ENCODE measurements at places on chromosomes 7 and 10. TPM values are rescaled to one million over a fixed set of nuclear protein-coding genes. Genes with fewer than 3 reads are reported as not detected.

DNA sequence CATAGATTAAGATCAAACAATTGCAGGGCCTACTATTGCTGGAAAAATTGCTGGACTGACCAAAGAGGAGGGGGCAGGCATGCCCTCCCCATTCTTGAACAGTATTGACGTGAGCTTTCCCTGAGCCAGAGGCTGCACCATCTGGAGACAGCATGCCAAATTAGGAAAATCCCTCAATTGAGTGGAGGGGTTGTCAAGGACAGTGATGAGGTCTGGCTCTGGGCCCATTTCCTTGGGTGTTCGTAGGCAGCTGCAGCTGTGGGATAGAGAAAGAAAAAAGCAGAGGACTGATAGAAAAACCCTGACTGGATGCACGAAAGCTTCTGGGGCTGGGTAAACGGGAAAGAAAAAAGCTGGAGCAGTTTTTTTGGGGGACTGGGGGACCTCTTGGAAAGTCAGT lies 22.8 kb upstream of the ORC5 start:
- H3K4me3 ChIP-seq, result no peak overlapping the region
- no peak for DNase-seq
- H3K4me1 ChIP-seq, result peaks cover 7% of the 10 kb centered on the region

DNA sequence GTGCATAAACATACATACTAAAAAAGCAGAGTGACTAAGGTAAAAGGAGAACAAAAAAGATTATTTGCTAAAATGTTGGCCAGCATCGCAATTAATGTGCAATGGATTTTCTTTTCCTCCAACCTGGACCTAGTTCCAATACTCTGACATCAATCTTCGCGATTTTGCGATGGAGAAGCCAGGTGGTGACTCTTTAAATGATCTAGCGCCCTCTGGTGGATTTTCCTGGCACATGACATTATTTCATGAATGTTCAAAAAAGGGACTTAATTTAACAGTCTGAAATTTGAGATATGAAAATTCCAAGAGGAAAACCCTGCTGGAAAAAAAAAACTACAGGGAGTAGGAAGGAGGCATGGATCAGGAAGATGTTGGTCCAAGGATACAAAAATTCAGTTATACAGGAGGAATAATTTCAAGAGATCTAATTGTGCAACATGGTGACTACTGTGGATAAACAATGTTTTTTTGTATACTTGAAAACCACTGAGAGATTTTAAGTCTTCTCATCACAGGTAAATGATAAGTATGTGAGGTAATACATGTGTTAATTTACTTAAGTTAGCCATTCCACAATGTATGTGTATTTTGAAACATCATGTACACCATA lies 4.3 kb upstream of the KCNMA1 start:
- no peaks in the 10 kb centered on the region for H3K4me1 ChIP-seq
- no peaks in the 10 kb centered on the region for H3K36me3 ChIP-seq
- peaks cover 30% of the 10 kb centered on the region for H3K27me3 ChIP-seq
- no peak overlapping the region for H3K27ac ChIP-seq
- peak; percentile 21 for DNase-seq
- H3K4me3 ChIP-seq, result no peak overlapping the region

Gene OR2A1
- total RNA-seq, result not detected

GRCh38 chr10:131660427-131660826 lies 240.4 kb upstream of the PPP2R2D start:
- no peak overlapping the region for H3K4me3 ChIP-seq
- no peaks in the 10 kb centered on the region for H3K4me1 ChIP-seq
- H3K36me3 ChIP-seq, result no peaks in the 10 kb centered on the region

GRCh38 chr10:78985973-78986818 lies 82.6 kb upstream of the ZMIZ1 start:
- H3K4me1 ChIP-seq, result no peaks in the 10 kb centered on the region
- peaks cover 10% of the 10 kb centered on the region for H3K27me3 ChIP-seq
- H3K4me3 ChIP-seq, result no peak overlapping the region
- H3K36me3 ChIP-seq, result no peaks in the 10 kb centered on the region
- H3K27ac ChIP-seq, result no peak overlapping the region

DNA sequence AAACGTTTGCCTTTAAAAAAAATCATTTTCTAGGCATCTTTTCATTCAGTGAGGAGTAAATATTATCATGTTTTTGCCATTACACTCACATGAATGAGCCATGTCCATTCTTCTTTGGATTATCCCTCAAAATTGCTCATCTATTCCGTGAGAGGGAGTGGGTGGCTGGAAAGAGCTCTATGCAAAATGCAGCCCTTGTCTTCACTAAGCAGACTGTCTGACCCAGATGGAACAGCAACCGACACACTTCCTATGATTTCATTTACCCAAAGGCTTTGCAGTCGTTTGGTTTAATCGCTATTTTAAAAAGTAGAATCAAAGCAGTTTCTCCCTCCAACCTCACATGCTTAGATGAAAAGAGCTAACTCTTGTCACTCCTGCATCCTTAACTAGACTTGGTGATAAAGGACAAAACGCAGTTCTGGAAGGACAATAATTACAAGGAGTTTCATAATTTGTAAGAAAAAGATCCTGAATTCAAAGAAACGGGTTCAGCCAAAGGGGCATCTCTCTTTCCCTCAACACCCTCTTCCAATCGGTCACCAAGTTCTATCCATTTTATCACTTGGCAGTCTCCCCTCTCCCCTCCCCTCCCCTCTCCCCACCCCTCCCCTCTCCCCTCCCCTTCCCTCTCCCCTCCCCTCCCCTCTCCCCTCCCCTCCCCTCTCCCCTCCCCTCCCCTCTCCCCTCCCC lies 198.1 kb upstream of the STK17A start:
- H3K4me1 ChIP-seq, result no peaks in the 10 kb centered on the region
- DNase-seq, result no peak
- no peak overlapping the region for H3K27ac ChIP-seq
- no peaks in the 10 kb centered on the region for H3K27me3 ChIP-seq
- H3K36me3 ChIP-seq, result no peaks in the 10 kb centered on the region

DNA sequence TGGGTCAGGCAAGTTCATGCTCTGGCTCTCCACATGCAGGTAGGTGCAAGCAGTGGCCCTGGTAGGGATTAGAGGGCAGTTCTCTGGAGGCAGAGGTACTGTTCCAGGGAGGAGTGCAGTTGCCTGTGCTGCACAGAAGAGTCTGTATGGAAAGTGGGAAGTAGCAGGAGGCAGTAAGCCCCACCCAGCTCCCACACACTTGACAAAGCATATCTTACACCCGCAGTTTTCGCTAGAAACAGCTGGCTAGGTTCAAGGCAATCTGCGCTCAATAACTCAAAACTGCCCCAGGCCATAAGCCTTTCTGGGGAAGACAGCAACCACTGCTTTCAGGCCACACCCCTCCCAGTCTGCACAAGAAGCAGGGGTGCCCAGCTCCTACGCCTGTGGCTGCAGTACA lies 33.1 kb upstream of the ARMC3 start:
- H3K27ac ChIP-seq, result no peak overlapping the region
- no peaks in the 10 kb centered on the region for H3K4me1 ChIP-seq
- no peaks in the 10 kb centered on the region for H3K27me3 ChIP-seq
- no peaks in the 10 kb centered on the region for H3K36me3 ChIP-seq

DNA sequence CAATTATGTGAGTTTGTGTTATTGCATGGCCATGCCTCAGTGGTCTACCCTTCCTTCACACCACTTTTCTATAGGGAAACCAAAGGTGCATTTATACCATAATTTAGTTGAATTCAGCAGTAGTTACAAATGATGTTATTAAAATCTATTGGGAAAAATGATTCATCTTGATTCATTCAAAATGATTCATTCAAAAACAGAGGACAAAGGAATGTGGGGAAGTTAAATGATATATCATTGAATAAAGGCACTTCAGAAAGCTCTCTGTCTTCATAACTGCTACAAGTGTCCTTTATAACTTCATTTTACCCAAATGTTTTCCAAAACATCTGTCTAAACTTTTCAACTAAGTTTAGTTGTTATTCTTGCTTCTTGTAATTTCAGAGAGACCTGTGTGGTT lies 722.9 kb downstream of the GRM8 start:
- no peak for DNase-seq
- H3K27ac ChIP-seq, result no peak overlapping the region
- no peaks in the 10 kb centered on the region for H3K27me3 ChIP-seq
- H3K4me1 ChIP-seq, result no peaks in the 10 kb centered on the region
- no peak overlapping the region for H3K4me3 ChIP-seq

DNA sequence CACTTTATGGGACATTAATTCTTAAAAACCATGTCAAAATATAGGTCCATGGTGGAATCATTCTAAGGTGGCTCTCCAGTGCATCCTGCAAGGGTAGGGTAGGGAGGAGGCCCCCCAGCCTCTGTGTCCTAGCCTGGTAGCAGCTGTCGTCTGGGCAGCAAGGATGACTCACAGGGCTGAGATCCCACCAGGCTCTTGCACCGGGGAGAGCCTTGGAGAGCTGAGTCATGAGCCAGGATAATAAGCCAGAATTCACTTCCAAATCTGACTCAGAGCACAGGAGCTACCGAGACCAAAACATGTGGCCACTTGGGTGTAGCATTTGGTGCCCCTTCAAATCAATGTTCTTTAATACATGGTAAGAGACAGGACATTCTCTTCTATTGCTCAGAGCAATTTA lies 298.5 kb downstream of the NEBL start:
- H3K4me3 ChIP-seq, result no peak overlapping the region
- no peak for DNase-seq
- H3K36me3 ChIP-seq, result no peaks in the 10 kb centered on the region
- H3K27ac ChIP-seq, result no peak overlapping the region
- no peaks in the 10 kb centered on the region for H3K4me1 ChIP-seq

- DNase-seq, result no peak
- no peaks in the 10 kb centered on the region for H3K27me3 ChIP-seq
- no peak overlapping the region for H3K27ac ChIP-seq
- no peaks in the 10 kb centered on the region for H3K4me1 ChIP-seq
Measured at GRCh38 chr7:64602518-64602917, 39.6 kb upstream of the ZNF680 start.

- peaks cover 80% of the 10 kb centered on the region for H3K27me3 ChIP-seq
- no peaks in the 10 kb centered on the region for H3K36me3 ChIP-seq
- no peak for DNase-seq
- H3K4me1 ChIP-seq, result peaks cover 5% of the 10 kb centered on the region
- H3K27ac ChIP-seq, result no peak overlapping the region
Measured at GRCh38 chr10:49614242-49615198, 683 bp downstream of the CHAT start.

DNA sequence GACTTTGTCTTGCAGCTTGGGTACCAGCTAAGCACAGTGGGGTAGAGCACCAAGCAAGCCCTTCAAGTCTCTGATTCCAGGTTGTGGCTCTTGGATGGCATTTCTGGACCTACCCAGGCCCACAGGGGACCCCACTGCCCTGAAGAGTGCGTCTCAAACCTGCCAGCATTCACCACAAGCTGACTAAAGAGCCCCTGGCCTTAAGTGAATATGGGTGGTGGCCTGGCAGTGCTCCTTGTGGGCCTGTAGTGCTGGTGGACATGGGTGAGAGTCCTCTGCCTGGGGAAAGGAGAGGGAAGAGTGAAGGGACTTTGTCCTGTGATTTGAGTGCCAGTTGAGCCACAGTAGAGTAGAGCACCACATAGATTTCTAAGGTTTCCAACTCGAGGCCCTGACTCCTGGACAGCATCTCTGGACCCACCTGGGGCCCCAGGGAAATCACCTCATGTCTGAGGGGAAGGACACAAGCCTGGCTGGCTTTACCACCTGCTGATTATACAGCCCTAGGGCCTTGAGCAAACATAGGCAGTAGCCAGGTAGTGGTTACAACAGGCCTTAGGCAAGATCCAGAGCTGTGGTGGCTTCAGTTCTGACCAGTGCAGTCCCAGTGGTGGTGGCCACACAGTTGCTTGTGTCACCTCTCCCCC lies 23.7 kb downstream of the GSDME start:
- DNase-seq, result no peak
- no peaks in the 10 kb centered on the region for H3K36me3 ChIP-seq
- H3K4me3 ChIP-seq, result no peak overlapping the region

DNA sequence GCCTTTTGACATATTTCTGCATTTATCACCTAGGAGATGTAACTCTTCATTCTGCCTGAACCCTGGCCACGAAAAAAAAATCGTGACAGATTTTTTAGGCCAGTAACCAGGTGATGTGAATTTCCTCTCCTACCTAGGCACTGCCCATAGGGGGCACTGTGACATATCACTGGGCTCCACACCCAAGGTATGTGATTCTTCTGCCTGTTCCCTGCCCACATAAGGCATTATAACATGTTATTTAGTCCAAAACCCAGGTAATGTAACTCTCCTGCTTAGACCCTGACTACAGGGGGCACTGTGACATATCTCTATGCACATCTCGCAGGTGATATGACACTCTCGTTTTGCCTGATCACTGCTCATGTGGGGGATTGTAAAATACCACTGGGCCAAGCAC lies 29.5 kb upstream of the ZNF107 start:
- no peaks in the 10 kb centered on the region for H3K36me3 ChIP-seq
- DNase-seq, result no peak
- no peak overlapping the region for H3K27ac ChIP-seq
- no peaks in the 10 kb centered on the region for H3K4me1 ChIP-seq
- H3K4me3 ChIP-seq, result no peak overlapping the region

DNA sequence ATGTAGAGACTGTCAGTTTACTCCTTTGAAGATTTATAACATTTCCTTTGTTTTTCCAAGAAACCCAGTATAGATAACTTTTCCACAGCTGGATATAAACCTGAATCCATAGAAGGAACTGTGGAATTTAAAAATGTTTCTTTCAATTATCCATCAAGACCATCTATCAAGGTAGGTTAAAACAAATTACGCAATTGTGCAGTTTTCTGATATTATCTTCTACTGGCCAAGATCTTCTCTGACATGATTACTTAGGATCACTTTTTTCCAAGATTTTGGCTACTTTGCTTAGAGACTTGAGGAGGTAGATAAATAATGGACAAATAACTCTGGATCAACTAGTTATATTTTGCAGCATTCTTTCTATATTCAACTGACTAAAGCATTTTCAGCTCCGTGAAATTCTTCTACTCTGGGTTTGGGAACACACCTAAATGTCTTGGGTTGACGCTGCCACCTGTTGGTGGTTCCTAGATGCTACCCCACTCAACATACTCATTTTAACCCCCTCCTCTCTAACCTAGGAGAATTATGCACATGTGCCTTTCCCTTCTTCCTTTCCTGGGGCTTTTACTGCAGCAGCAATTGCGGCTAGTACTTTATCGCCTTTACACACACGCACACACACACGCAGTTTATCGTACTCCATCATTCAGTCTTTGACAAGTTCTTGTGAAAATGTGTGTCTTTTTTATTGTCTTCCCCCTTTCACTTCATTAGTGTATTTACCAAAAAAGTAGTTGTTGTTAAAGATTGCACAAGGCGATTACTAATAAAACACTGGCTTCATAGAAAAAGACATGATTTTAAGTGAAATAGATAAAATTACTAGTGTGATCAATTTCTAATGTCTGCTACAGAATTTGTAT lies 32.7 kb downstream of the ABCB5 start:
- H3K4me1 ChIP-seq, result no peaks in the 10 kb centered on the region
- no peaks in the 10 kb centered on the region for H3K36me3 ChIP-seq
- no peaks in the 10 kb centered on the region for H3K27me3 ChIP-seq
- DNase-seq, result no peak
- no peak overlapping the region for H3K27ac ChIP-seq
